Thymus (tissue), 14 donors: ENCODE measurements at places on chromosomes 7 and 10.

DNA sequence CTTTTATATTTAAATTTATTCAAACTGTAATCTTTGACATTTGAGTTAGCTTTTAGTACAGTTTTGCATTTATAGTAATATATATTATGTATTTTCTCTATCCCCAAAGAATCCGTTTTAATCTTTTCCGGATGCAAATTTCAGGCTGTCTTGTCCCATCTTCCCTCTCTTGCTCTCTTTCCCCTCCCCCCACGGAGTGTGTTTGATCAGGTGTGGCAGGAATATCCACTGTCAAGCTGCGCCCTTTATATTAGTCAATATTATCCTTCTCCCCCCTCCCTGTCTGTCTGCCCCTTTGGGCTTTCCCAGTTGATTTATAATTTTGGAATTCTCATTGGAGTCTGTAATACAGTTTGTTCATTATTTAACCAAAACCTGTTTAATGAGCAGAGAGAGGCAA is 19.0 kb downstream of the GBF1 start:
- DNase-seq, result no peak

DNA sequence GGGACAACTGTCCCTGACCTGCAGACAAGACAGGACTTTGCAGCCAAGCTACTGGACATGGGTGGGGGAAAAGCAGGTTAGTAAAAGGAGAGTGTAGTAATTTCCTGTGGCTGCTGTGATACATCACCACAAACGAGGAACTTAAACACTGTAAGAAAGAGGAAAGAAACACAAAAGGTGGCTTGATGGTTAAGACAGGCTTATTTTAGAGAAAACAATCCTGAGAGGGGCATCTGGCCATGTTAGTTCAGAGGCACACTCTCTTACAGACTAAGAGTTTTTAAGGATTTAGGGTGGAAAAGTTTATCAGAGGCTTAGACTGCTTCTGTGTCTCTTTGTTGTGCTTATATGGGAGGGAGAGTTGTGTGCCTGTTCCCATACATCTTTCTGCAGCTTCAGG is 667.0 kb downstream of the TYW1 start:
- no peak for DNase-seq

DNA sequence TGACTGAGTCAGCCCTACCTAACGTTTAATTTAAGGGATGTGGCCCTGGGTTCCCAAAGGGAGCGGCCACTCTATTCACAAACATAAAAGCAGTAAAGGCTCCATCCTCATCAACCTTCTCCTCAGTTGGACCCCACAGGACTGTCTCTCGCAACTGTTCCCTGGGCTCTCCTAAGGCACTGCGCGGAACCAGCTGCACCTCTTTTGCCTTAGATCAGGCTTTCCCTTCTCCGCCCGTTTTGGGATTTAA is 689 bp upstream of the GTPBP4 start:
- no peak for DNase-seq

- no peak for DNase-seq
Observed at GRCh38 chr7:154919344-154920225, 83.3 kb downstream of the PAXIP1 start.

DNA sequence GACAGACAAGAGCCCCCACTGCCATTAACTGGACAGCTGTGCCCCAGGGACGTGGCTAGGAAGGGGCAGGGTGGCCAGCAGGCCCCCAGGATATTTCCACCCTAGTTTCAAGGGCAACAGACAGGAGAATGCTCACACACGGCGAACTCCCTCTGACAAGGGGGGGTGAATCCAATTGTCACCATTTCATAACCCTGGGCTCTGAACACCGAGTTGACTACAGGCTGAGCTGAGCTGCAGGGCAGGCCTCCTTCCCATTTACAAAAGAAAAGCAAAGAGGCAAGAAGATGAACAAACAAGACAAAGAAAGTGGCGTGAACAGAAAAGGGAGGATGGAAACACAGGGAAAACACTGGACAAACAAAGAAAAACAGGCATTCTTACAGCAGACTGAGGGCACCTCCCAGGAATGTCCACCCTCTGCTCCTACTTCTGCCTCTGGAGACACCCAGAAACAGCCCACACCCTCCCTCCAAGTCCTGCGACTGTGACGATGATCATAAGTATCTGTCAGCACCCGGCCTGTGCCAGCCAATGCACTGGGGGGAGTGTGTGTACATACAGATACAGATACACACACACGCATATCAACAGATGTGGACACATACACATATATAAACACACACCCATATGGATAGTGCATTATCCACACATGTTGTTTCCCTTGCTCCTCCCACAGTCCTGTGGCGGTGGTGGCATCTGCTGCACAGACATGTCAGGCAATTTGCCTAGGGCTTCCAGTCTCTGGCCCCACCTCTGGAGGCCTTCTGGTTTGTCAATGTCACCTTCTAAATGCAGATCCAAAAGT is 66.2 kb downstream of the FAM53B start:
- DNase-seq, result no peak

GRCh38 chr10:13734151-13734550 is 147.4 kb downstream of the PRPF18 start:
- DNase-seq, result no peak

DNA sequence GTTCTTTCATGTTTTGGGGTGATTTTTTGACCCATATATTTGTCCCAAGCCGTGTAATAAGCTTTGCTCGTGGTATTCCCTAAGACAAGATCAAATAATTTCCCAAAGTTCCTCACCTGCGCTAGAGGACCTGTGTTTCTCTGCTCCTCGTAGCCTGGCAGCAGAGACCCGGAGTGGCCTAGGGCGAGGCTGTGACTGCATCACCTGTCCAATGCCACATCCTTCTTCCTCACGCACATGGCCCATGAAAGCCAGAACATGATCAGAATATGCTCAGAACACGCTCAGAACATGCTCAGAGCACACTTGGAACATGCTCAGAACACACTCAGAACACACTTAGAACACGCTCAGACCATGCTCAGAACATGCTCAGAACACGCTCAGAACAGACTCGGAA is 23.8 kb downstream of the EN2 start:
- DNase-seq, result no peak

GRCh38 chr7:158957510-158957906 is 101.2 kb downstream of the DYNC2I1 start:
- no peak for DNase-seq

DNA sequence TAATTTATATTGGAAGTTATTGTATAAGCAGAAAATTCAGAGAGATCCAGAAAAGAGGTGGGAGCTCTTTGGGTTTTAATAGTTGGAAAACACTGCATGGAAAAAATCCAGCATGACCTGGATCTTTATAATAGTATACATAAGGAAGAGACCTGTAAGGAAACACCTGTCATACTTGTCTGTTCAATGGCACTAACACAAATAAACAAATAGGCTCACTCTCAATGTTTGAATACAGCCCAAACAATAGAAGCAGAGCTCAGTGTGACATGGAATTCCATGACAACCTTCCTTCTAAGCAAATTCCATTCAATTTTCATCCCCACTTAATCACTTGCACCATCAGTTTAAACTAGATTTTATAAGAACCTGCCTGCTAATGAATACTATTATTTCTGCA is 31.7 kb downstream of the CISD1 start:
- DNase-seq, result no peak

DNA sequence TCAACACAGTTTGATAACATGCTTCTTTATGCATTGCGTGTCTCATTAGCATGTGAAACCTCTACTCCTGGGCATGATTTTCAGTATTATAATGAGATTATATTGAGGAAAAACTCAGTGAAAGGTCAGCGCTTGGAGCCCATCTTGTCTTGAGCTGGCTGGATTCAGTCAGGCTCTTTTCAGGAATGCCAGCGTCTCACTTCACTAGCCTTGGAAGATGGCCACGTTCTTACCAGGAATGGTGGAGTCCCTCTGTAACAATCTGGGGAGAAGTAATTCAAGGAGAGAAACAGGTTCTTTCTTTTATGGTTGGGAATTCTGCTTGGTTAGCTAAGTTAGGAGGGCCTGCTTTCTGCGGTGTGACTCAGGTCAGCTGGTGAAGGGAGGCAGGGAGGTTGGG is 241.0 kb downstream of the GALNT17 start:
- DNase-seq, result no peak

DNA sequence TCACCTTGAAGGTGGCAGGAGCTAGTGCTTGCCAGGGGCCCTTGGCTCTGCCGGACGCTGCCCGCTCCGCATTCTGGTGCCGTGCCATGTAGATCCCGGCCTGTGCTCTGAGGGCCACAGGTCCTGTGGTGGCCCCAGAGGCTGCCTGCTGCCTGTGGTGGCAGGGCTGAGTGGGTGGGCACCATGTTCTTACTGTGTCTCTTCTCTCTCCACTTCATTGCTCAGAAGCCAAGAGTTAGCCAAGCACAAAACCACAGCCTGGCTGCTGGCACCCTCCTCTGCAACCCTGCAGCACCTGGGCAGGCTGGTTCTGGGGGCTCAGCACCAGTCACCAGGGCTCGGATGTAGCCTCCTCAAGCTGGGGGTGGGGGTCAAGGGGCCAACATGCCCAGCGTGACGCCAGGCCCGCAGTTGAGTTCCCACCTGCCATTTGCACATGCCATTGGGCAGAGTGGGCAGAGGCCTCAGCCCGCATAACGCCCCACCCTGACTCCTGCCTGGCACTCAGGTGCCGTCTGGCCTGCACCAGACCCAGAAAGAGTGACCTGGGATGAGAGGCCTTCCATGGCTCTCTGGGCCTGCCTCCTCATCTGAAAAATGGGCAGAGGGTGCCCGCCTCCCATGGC is 16.3 kb downstream of the ZMIZ1 start:
- no peak for DNase-seq

- no peak for DNase-seq
Observed at GRCh38 chr7:52691257-52691656, 344.2 kb upstream of the POM121L12 start.

GRCh38 chr10:51683031-51683691 is 16.2 kb downstream of the CSTF2T start:
- DNase-seq, result no peak

- DNase-seq, result no peak
Observed at GRCh38 chr7:156117542-156118247, 305.4 kb upstream of the SHH start.

DNA sequence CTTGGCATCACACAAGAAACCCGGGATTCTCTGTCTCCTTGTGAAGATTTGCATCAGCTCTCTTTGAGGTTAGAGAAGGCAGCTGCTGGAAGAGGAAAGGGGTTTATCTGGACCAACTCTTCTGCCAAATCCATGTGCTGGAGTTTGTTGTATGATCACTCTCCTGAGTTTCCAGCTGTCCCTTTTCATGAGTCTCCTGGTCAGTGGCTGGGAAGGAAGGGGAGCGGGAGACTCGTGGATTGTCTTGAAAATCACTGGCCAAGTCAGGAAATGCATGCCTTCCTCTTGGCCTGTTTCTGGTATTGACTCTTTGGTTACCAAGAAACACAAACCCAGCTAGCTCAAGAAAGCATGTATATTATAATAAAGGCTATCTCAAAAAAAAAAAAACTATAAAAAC is 38.8 kb downstream of the TACR2 start:
- no peak for DNase-seq

DNA sequence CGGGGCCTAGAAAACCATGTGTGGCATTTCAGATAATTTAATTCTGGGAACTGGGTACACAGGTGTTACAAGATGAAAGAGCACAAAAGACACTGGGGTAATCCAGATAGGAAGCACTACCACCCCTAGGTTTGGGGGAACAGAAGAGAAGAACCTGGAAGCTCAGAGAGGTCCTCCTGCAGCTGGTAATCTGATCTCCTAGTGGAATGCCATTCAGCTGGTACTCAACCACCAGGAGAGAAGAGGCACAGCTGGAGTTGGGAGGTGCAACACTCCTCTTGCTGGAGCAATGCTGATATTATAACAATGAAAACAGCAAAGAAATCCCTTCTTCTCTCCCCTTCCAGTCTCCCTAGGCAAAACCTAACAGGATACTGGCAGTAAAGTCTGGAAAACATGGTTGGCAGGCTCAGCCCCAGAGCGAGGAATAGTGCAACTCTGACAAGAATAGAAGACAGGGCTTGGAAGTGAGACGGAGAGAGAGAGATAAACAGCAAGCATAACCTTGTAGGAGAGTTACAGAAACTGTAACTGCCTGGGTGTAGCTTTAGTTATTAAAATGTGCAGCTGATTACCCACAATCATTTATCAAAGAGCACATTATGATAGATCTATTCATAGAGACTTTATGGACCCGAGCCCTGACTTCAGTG is 35.0 kb downstream of the NRF1 start:
- no peak for DNase-seq

GRCh38 chr10:50866317-50866716 is 19.1 kb downstream of the A1CF start:
- DNase-seq, result no peak

- no peak for DNase-seq
Observed at GRCh38 chr10:96133135-96133534, 3.0 kb downstream of the ZNF518A start.

DNA sequence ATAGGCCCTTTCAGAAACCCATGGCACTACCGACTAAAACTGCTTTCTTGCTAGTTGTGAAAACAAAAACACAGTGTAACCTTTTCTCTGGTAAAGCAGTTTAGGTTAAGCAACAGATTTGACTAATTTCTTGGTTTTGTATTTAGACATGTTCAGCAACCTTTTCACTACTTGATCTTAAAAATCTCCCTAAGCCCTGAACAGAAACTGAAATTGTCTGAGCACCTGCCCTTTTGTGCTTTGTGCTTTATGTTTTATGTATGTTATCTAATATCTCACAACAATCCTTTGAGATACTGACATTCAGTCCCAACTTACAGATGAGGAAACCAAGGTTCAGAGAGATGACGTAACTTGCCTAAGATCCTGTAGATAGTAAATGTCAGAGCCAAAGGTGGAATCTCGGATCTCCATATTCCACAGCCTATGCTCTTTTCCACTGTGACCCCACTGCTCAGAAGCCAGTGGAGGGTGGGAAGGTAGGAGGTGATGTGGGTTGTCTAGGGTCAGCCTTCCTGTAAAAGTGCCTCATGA is 146.6 kb downstream of the LCOR start:
- DNase-seq, result peak; percentile 52

DNA sequence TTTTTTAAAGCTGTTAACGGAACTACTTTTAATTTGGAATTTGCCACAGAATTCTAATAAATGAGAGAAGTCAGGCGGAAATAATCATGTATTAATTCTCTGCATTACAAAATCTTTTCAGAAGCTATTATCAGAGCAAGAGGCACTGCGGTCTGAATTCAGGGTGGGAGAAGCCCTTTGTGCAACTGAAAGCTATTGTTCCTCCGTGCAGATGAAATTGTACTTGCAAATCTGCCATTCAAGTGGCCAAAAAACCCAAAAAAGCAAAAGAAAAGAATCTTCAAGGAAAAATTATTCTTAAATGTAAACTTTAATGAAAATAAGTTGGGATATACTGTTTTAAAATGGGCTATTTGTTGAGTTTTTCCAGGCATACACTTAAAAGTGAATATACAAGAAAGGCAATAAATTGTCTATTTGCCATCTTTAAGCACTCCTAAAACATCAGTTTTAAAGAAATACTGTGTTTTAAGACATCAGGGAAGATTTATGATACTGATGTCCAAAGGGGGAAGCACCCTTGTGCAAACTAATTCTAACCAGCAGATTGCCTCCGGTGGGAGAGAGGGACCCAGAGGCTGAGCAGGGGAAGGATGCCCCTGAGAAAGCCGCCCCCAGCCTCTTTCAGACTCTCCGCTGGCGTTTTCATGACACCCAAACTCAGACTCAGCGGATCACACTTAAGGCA is 351.2 kb downstream of the DNAJB6 start:
- DNase-seq, result no peak
